Stimulated activated effector memory CD8-positive, alpha-beta T cell treated with anti-CD3 and anti-CD28 coated beads, Interleukin-12 subunit alpha, Interleukin-12 subunit beta, amount 100 ng/mL, for 72 hours (primary cell): ENCODE measurements at places on chromosomes 5 and 9.

DNA sequence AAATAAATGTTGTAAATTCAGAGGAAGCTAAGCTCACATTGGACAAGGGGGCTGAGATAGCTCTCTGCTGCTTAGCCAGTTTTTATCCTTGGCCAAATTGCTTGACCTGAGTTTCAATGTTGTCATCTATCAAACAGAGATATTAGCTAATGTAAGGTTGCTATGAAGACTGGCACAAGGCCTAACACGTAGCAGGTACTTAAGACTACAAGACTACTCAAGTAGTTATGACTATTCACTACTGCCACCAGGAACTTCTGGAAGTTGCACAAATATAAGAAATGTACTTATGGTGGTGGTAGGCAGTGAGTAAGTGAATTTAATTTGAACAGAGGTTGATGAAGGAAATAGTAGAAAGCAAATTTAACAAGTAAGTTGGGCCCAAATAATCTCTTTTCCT, 17.4 kb upstream of the FYB1 start:
- DNase-seq = no peak

GRCh38 chr5:87231037-87231808, 36.5 kb upstream of the RASA1 start:
- DNase-seq = no peak

DNA sequence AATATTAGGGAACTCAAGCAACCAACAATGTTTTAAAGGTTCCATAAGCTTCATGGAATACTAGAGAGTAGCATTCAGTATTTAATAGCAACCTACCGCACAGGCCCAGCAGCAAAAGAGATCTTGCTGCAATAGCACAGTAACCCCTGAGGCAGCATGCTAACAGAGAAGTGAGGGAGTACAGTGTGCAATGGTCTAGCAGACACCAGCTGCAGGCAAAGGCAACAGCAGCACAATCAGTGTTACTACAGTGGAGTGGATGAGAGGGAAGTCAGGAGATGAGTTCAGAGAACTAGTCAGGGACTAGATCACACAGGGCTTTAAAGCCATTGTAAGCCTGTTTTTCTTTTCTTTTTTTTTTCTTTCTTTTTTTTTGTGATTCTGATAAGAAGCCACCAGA, 2.8 kb downstream of the TICAM2 start:
- DNase-seq = no peak

GRCh38 chr9:36078051-36078450, 41.3 kb downstream of the RECK start:
- DNase-seq = no peak

DNA sequence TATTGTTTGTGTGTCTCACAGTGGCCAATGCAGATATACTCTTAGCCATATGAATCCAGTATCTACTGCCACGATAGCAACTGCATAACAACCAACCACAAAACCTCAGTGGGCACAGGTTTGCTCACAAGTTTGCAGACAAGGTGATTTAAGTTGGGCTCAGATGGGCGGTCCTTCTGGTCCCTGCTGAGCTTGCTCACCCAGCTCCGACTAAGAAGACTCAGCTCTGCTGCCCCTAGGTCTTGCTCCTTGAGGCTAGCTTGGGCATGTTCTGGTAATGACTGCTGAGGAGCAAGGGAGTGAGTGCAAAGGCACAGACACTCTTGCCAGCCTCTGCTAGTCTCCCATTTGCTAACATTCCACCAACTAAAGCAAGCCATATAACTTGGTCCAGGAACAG, 52.6 kb downstream of the MTX3 start:
- peak; percentile 78 for DNase-seq

- no peak for DNase-seq
Measured at GRCh38 chr5:1708592-1709141, 91.0 kb downstream of the MRPL36 start.

- no peak for DNase-seq
Measured at GRCh38 chr5:151557466-151557865, 33.7 kb downstream of the FAT2 start.

GRCh38 chr5:30040488-30041118, 1152.9 kb upstream of the CDH6 start:
- no peak for DNase-seq

GRCh38 chr9:92455217-92455616, 27.1 kb downstream of the ASPN start:
- DNase-seq = no peak

DNA sequence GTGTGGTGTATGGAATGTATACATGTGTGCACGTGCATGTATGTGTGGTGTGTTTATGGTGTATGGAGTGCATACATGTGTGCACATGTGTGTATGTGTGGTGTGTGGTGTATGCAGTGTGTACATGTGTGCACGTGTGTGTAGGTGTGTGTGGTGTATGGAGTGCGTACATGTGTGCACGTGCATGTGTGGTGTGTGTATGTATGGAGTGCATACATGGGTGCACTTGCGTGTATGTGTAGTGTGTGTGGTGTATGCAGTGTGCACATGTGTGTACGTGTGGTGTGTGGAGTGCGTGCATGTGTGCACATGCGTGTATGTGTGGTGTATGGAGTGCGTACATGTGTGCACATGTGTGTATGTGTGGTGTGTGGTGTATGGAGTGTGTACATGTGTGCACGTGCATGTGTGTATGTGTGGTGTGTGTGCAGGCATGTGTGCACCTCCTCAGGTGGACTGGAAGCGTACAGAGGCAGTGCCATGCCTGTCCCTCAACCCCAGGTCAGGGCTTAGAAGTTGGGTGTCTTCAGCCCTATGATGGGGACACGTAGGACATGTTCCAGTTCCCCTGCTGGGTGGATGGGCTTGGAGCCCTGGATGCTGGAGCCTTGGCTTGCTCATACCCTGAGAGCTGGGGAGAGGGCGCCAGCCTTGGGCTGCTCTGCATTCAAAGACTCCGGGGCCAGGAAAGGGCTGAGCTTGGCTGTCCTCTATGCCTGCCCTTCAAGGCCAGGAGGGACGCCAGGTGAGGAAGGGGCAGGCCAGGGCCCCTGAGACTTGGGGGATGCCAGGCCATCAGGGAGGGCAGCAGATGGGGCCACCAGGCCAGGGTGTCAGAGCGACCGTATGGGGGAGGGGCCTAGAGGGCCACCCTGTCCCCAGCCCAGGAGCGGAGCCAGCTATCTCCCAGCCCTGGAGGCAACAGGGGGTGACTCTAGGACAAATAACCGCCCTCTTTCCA, 12.2 kb downstream of the MYMK start:
- DNase-seq = no peak

DNA sequence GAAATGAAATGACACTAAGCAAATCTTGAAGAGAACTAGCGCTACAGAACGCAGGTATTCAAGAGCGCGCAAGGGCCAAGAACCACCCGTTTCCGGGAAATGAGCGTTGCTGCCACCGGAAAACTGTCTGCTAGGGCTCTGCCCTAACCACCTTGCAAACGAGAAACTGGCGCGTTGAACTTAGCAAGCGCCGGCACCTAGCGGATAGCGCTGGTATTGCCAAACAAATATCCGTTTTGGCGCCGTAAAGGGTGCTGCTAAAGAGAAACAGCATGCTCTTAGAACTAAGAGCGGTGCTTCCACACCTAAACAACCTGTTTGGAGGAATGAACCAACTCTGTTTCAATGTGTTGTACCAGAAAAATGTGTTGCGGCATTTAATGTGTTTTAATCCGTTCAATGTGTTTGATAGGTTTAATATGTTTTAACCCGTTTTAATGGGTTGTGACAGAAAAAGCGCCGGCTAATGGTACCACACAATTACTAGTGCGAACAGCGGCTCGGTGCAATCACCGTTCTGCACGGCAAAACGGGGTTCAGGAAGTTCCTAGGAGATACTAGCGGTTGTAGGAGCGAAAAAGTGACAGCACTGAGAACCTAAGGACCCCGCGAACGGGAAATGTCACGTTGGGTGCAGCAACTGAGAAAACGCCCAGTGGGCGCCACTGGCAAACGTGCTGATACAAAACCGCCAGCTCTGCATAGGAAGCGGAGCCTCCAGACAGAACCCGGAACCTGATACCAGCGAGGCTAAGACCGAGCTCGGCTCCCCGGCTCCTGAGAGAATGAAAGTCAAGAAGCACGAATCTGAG, at the start of gene ANXA2R:
Gene ANXA2R, minus strand, starts transcription at position 33 of the 812 bp plus-strand sequence. CDS start 273 bp downstream, outside the sequence.
- DNase-seq = peak; percentile 95

- no peak for DNase-seq
Measured at GRCh38 chr5:92713826-92714225, 867.2 kb downstream of the NR2F1-AS1 start.

DNA sequence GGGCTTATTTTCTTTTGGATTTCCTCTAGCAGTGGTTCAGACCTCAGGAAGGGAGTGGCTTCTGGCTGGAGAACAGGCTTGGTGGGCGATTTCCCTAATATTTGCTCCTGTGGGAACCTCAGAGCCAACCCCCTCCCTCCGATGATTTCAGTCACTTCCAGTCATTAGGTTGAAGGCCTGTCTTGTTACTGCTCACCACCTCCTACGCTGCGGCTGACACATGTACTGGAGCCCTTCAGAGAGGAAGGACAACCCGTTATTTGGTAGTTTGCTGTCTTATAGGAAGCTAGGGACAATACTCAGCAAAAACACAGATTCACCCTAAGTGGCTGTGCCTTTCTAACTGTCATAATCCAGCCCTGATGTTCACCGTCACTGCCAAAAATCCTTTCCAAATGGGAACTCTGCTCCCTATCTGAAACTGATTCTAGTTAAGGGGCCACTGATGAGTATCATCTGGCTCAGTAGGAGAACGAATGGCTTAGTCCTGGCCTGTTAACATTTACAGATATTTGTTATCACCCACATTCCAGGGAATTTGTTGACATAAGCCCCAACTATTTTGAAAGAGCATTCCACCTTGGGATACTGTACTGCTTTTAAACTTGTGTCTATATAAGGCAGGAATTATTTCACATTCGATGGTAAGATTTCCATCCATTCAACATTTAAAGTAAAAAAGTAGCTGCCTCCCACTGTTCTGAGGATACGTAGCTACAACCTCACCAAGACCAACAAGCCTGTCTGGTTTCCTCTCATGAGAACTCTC, 29.3 kb upstream of the ANKH start:
- DNase-seq = no peak

GRCh38 chr5:151234476-151235238, 10.8 kb upstream of the CCDC69 start:
- no peak for DNase-seq

DNA sequence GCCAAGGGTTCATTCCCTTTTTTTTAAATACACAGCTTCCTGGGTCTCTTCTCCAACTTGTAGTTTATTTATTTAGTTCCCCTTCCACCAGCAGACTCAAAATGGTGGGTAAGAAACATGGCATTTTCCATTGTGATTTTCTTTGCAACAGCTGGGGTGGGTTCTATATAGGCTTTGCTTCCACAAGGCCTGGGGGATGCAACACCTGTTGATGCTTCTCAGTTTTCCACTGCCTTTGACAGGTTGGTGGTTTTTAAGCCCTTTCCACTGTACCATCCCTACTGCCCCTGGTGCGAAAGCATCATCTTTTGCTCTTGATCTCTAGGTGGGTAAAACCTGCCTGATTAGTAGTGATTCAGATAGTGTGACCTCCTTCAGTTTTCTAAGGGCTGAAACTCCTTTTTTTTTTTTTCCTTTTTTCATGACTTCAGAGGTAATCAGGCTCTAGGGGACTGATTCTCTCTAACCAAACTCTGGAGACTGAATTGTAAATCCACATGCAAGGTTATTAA, 8.5 kb downstream of the KDM3B start:
- DNase-seq = peak; percentile 12

- no peak for DNase-seq
Measured at GRCh38 chr5:159913501-159913900, 2.8 kb upstream of the ADRA1B start.

- DNase-seq = no peak
Measured at GRCh38 chr5:19616701-19617215, 371.2 kb downstream of the CDH18 start.

DNA sequence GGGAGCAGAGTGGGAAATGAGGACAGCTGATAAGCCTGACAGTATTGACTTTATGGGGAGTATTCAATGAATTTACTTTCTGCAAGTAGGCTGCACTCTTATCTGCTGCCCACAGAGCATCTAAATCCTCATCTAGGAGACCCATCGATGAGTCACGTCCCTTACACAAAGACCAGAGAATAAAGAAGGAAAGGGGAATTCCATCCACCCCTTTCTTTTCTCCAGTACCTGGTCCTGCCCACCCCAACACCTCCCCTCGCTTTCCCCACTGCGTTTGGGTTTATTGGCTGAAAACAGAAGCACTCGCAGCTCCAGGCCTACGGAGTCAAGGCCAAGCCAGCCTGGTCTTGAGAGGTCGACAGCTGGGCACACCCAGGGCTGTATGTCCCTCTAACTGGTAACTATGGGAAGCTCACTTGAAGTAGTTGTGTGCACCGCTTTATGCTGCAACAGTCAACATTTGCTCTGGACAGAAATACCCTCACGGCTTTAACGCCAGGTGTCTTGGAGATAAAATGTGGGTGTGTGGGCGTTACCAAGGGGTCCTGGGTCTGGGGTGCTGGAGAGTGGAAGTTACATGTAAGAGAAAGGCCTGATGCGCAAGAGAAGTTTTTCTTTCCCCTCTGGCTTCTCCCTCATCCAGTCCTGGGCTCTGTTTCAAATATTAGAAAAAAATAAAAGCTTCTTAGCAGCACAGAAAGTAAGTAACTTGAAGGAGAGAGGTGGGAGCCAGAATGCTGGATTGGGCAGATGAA, 14.5 kb upstream of the TAL2 start:
- no peak for DNase-seq

GRCh38 chr9:130117816-130118632, 54.2 kb upstream of the NCS1 start:
- DNase-seq = no peak

DNA sequence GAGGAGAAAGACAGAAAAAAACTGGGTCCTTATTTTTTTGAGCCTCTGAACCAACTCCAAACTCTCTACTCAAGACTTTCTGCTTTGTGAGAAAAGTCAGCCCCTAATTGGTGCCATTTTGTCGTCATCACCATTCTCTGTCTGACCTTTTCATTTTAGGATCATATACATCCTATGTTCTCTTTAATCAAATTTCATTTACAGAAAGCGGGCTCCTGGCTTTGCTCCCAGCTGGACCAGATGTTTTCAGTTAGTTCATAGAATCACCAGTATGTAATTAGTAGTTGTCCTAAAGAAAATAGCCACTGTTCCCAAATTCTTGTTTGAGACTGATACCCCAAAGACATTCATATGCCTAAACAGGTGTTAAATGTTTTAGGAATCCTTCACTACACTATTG, 28.6 kb upstream of the SLCO4C1 start:
- no peak for DNase-seq

DNA sequence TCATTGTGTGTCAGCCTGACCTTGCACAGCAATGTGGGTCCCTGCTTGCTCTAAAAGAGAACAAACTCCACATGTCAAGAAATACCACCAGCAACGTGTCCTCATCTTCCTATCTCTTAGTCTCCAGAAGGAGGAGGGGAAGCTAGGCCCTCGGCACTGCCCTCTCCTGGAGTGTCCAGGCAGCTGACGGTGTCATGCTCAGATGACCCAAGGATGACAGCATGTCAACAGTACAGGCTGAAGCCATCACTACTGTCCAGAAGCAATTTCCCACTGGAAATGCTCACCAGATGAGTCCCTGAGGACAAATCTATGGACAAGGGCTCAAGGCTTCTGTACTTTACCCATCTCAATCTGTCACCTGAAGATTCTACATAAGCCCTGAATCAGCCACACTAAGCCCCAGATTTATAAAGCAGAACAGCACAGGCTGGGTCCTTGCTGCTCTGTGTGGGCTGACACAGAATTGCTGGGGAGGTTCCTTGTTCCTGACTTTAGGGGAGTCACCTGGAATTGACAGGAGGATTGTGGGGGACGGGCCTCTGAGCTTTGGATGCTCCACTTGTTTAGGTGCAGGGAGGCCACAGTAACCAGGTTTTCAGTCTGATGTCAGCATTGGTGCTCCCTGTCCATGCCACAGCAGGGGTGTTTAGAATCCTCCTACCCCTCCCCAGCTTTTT, 210.2 kb downstream of the DAB2IP start:
- DNase-seq = no peak
